ENCODE measurements at places on chromosomes 3 and 15.

GRCh38 chr3:105722943-105723556, 145.8 kb downstream of the CBLB start:
- DNase-seq, result no peak

DNA sequence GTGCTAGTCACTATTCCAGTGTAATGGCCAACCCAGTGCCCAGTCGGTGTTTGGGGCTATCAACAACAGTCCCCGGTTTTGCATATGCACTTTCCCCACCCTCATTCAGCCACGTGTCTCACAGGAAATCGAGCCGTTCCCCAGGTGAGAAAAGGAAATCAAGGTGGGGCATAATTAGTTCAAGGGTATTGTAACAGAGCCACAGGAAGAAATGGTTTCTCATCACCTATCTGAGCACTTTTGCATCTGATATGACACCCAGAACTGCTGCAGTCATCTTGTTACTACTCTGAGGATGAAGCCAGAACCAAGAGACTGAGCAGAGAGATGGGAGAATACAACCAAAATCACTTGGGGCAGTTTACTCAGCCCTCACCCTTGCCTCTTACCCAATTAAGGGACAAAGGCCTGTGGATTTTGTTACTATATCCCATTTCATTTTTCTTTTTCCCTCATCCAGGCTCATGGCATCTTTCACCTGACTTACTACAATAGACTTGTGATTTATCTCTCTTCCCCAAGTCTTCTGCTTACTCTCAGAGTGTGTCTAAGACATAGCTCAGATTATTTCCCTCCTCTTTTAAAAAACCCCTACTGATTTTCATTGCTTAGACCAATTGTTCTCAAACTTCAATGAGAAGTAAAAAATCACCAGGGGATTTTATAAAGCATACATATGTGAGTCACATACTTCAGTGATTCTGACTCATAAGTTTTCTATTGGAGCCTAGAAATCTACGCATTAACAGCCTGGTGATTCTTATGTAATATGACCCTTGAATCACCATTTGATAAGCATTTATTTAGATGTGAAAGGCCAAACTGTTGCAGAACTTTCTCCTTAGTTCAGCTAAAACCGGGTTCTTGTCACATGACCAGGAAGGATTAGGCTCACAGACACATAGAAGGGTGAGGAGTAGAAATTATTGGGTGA, 40.5 kb downstream of the TRAT1 start:
- peak; percentile 32 for DNase-seq

GRCh38 chr3:130649061-130649654, 97.5 kb downstream of the PIK3R4 start:
- no peak for DNase-seq

DNA sequence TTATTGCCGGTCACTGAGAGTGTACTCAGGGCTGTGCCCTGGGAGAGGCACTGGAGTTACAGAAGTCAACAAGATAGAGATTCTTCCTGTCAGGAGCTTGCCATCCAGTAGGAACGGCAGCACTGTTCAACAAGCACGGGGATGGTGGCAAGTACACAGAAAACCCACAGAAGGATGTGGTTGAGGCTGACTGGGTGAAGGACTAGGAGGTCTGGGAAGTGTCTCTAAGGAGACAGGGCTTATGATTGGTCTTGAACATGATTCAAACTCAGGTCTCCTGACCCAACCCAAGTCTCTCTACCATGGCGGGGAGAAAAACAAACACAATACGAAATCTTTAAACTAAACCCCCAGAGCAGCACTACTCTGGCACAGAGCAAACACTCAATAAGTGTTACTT, 37.6 kb downstream of the ERICH6 start:
- DNase-seq, result no peak

DNA sequence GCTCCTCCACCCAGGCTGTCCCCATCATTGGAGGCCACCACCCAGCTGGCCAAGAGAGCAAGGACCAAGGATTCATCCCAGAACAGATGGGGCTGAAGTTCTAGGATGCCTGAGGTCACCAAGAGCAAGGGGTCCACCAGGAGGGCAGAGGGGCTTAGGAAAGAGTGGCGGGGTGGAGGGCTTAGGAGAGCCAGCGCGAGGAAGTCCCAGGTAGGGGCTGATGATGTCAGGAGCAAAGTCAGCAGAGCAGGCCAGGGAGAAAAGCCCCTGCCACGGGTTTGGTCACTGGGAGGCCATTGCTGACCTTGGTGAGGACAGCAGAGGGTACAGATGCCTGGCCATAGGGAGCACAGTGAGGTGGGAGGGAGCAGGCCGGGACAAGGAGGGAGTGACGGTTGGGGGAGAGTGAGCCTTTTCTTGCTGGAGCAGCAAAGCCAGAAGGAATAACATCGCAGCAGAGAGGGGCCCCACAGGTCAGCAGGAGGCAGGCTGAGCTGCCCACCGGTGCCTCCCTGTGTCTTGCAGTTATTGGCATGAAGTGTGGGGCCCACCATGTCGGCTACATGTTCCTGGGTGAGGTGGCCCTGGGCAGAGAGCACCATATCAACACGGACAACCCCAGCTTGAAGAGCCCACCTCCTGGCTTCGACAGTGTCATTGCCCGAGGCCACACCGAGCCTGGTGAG, 5.2 kb downstream of the PARP3 start:
- no peak for DNase-seq

All from H54 (cell line).